ENCODE measurements at places on chromosomes 11 and 22.
A peak's percentile ranks its signal among the peaks of the same experiment; 100 is the strongest.

DNA sequence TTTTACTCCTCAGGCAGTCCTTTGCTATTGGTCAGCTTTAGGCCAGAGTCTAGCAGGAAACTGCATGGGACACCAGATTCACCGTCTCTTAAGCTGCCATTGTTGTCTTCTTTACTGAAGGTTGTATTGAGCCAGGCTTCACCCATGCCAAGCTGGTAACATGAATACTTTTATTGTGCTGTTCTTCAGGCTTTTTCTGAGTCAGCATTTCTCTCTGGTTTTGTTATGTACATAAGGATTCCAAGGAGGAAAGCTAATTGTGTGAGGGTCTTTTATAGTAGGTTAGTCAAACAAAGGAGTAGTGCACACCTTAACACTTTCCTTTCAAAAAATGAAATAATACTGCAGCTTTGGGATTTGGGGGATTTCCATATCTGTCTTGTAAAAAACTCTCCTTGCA is 252.8 kb downstream of the JRKL start:
- no peak for DNase-seq

GRCh38 chr11:68651208-68651984 is 32.9 kb upstream of the GAL start:
- no peak for DNase-seq

DNA sequence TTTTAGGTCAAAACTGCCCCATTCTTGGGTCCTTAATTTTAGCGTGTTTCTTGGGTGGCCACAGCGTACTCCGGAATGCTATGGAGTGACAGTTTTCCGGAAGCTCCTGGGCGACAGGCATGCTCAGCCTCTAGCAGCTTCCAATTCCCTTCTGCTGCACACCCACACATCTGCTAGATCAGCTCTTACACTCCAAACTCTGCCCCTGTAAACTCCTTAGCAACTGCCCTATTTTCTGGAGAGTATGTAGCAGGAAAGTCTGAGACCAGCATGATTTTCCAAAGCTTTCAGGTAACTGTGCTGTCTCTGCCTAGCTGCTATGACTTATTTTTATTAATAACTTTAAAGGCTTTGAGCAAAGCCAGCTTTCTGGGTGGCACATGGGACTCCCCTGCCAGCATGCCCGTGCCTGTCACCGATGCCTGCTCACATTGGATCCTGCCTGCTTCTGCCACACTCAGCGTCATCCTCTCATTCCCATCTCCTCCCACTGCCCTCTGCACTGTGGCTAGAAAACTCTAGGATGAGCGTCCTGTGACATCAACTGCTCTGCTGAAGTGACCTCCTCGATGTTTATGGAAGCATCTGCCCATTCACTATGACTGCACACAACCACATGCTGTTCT is 17.3 kb downstream of the TOLLIP start:
- DNase-seq = no peak

- DNase-seq = peak; percentile 82
Measured at GRCh38 chr11:37504060-37504611, 906.1 kb upstream of the RAG2 start.

- DNase-seq = no peak
Measured at GRCh38 chr11:3139481-3140290, 25.4 kb downstream of the OSBPL5 start.

DNA sequence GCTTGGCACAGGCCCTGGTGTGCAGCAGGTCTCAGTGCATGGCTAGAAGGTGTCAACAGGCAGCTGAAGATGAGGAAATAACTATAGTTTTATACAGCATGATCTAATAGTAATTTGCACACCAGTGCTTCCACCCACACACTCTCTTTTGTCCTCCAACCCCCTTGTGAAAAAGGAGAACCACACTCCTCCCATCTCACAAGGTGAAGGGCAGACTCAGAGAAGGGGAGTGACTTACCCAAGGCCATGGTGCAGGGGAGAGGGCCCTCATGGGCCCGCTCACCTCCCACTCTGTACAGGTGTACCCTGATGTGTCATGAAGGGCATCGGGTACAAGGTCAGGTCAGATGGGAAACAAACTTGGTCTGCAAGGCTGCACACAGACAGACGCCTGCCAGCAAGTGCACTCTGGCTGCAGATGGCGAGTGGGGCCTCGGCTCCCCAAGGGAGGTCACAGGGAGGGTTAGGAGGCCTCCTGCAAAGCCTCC is 53.4 kb downstream of the DGCR2 start:
- no peak for DNase-seq

- peak; percentile 34 for DNase-seq
Measured at GRCh38 chr11:67292671-67293070, 3.6 kb downstream of the ANKRD13D start.

DNA sequence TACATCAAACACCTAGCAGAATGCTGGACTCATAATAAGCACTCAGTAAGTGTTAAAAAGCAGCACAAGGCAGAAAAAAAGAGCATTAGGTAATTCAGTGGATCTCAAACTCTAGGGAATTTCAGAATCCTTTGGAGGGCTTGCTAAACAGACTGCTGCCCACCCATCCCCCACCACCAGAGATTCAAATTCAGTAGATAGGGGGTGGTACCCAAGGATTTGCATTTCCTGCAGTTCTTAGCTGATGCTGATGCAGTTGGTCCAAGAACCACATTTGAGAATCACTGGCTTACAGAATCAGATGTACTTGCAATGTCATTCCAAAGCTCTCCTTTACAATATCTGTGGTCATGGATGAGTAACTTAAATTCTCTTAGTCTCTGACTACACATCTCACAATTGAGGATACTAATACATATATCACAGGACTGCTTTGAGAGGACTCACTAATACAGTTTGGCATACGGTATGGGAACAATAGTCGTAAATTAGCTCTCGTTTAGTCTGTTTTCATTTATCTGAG is 664.5 kb downstream of the KCNA4 start:
- DNase-seq = no peak

DNA sequence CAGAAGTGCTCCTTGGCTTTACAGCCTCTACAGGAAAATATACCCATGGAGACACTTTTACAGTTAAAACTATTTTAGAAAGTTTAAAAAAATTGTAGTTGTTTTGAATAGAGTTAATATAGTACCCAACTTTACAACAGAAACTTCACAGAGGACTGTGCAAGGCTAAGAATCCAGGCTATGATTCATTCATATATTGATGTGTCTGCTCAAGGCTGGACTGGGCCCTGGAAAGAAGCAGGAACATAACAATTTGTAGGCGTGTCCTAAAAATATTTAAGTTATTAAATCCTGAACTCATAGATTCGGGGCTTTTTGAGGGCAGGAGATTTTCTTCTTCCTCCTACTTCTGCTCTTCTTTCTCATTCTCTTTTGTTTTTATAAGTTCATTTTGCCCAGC is 291.5 kb upstream of the CCDC179 start:
- DNase-seq = peak; percentile 37

DNA sequence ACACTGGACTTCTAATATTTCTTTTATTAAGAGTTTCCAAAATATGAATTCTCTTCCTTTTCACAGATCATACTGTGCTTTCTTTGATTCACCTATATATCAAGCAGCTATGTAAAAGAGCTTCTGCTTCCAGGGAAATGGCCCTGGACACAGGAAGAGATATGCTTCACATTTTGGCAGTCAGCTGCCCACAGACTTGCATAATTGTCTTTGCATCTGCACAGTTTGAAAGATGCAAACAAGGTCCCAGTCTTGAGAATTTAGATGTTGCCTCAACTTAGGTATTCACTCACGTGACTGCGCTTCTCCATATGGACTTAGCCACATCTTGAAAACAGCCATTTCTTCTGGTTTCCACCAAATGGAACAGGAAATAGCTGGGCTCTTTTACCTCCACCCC is 92.3 kb upstream of the POU2AF2 start:
- no peak for DNase-seq

DNA sequence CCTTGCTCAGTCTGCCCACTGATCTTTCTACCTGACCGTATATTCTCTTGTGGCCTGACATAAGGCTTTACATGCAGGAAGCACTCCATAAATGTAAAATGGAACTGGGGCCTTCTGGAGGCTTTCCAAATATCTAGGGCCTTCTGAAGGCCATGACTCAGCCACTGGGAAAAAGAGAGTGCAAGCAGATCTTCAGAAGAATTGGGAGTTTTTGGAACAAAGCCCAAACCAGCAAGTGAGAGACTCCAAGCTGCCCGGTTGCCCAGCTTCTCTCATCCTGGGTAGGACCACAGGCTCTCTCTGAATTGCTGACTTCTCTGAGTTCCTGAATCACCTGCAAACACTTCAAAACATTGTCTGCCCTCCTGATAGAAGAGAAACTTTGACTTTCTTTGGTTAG is 107.9 kb upstream of the BMAL1 start:
- peak; percentile 69 for DNase-seq

DNA sequence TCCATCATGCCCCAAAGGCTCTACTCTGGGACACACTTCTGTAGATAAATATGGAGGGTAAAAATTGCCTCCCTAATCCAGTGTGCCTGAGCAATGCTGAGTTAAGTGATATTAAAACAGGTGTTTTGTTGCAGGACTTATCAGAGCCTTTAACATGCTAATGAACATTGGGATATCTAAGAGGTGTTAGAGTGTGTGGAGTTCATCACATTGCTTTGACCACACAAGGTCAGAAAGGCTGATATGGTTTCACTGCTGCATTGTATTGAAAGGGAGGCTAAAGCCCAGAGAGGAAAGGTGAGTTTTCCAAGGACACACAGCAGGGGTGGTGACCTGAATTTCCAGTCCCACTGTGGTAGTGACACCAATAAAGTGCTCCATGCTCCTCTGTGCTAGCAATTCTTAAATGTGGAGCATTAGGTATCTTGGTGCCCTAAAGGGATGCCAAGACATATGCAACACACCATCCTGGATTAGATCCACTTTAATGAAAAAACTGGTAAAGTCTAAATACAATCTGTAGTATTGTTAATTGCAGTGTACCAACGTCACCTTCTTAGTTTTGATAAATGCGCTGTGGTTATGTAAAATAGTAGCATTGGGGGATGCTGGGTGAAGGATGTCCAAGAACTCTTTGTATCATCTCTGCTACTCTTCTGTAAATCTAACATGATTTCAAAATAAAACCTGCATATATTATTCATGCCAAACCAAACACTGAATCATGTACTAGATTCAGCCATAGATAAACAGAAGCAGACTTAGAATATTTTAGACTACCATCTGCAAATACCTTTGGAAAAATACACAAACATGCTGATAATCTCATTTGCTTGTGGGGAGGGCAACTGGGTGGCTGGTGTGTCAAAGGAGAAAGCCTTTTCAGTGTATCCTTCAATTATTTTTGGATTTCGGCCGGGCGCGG is 45.8 kb downstream of the MIAT start:
- DNase-seq = peak; percentile 60

DNA sequence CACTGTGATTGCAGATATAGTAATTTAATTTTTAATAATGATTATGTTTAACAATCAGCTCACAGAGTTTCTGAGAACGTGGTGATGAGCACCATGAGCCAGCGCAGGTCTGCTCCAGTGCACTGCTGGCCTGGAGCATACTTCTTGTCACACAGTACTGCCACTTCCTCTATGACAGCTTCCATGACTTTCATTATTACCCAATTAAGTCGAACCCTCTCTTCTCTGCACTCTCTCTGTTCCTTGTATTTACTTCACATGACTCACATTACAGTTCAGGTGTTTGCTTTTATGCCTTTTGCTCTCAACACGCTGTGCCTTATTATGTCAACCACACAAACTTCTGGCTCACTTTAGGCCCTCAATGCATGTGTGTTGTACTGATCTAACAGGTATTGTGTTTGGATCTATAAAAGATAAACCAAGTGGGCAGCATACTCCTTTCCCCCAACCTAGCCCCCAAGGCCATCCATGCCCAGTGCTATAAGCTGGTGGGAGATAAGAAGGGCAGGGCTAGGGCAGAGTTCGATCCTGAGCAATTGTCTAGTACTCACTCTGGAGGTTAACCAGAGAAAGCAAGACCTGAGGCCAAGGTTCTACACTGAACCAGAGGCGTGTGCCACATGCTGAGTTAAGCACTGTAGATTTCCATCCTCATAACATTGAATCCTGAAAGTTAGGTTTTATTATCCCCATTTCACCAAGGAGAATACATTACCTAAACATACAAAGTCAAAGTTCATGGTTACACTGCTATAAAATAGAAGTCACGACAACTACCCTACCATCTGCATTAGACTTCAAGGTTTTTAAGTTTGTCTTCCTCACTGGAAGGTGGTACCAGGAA is 356.5 kb downstream of the INSC start:
- no peak for DNase-seq

DNA sequence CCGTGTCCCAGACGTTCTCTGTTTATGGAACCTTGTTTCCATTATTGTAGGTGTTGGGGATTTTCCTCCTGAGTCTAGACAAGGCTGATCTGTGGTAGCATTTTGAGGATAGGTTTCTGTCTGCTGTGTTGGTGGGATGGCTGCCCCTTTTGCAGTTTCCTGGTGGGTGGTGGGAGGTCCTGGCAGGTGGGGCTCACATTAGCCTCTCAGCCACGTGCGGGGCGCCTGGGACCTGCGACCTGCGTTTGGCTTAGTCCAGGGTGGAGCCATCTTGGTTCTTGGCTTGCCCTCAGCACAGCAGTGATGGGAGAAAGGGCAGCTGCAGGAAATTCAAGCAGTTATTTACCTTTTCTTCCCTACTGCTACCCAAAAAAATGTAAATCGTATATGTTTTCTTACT is 143.4 kb downstream of the TBC1D22A start:
- no peak for DNase-seq

GRCh38 chr11:95994329-95994728 is 70.4 kb upstream of the MTMR2 start:
- no peak for DNase-seq

DNA sequence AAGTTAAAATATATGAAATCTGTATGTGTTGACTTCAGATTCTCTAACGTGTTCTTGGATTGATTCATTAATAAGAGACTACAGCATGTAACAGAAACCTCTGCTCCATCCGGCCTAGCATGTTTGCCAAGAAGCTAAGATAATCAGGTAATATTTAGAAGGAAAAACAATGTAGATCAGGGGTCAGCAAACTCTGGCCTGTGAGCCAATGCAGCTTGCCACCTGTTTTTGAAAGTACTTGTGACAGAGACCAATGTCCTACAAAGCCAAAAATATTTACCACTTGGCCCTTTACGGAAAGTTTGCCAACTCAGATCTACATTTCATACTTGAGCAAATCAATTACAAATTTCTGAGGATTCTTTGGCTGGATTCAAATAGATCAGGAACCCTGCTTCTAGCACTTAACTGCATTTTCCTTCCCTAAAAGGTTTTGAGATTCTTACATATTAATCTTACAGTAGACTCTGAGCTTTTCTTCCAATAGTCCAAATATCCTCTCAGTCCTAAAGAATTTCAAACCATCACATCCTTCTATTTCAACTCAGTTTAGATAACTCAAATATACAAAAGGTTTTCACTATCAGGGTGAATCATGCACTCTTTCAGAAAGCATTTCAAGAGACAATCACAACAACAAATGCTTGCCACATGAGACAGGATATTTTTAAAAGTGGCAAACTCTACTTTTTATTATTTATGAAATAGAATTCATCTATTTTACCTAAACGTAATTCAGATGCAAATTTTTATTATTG is 29.5 kb downstream of the APOL5 start:
- DNase-seq = peak; percentile 26

Measured in adipocyte (in vitro differentiated cells).